ENCODE measurements at places on chromosomes 3 and 15.

- peak; percentile 82 for DNase-seq
Observed at GRCh38 chr3:69080233-69080920, at the start of gene UBA3. Gene UBA3, minus strand, starts transcription at chr3:69080365. Its CDS starts 12 bp downstream, at chr3:69080353.

GRCh38 chr3:169430707-169431404 lies 232.7 kb downstream of the MECOM start:
- DNase-seq: no peak

DNA sequence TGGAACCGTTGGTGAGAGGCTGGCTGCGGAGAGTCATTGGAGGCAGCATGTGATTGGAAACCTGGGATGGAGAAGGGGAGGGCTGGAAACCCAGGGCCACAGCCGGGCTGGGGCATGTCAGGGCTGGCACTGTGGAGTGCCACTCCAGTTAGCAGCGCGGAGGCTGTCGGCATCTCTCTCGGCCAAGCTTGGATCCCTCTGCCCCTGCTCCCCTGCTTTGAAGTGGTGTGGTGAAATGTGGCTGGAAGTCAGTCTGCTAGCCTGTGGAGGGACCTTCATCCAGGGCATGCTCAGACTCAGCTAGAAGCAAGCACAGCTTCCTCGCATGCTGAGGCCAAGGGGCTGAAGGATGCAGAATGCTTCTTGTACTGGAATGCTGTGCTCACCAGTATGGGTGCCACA lies 13.5 kb downstream of the SLCO3A1 start:
- DNase-seq: no peak

- DNase-seq: peak; percentile 34
Observed at GRCh38 chr3:72818092-72818773, 30.0 kb downstream of the SHQ1 start.

GRCh38 chr3:119969759-119970158 lies 124.5 kb downstream of the GSK3B start:
- no peak for DNase-seq

DNA sequence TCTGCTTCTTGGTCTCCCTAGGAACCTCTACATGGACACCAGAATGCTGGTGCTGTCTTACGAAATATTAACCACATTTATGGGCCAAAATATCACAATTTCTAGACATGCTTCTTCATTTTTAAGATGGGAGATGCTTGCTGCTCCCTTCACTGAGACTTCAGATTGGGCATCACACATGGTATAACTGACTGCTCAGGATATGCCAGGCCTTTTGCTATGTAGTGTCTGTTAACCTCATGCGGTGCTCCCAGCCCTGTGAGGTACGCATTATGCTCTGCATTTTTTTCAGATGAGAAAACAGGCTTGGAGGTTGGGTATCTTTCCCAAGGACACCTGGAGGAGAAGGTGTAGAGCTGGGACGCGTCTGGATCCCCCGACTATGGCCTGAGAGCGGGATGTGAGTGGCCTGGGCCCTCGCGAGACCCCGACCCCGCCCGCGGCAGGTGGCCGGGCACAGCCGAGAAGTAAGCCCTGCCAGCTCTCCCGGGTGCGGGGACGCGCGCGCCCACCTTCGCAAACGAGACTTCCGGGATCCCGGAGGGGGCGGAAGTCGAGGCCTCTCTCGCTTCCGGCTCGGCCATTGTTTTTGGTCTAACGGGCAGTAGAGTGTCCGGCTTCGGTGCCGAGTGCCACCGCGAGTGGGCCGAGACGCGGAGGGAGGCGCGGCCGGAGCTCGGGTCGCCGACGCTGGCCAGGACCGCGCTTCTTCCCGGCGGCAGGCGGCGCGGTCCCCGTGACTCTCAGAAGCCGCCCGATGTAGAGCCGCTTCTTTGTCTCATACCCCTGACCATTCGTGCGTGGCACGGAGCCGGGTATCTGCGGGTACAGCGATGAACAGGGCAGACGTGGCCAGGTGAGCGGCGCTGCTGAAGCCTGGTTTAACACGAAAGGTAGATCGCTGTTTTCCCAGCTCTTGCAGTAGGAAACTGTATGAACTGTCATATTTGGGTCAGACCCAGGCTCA lies at the start of gene ZKSCAN7:
TSS of gene ZKSCAN7 (plus strand) at position 568 of the 967 bp plus-strand sequence. CDS start 1,855 bp downstream, outside the sequence.
- DNase-seq: peak; percentile 44

DNA sequence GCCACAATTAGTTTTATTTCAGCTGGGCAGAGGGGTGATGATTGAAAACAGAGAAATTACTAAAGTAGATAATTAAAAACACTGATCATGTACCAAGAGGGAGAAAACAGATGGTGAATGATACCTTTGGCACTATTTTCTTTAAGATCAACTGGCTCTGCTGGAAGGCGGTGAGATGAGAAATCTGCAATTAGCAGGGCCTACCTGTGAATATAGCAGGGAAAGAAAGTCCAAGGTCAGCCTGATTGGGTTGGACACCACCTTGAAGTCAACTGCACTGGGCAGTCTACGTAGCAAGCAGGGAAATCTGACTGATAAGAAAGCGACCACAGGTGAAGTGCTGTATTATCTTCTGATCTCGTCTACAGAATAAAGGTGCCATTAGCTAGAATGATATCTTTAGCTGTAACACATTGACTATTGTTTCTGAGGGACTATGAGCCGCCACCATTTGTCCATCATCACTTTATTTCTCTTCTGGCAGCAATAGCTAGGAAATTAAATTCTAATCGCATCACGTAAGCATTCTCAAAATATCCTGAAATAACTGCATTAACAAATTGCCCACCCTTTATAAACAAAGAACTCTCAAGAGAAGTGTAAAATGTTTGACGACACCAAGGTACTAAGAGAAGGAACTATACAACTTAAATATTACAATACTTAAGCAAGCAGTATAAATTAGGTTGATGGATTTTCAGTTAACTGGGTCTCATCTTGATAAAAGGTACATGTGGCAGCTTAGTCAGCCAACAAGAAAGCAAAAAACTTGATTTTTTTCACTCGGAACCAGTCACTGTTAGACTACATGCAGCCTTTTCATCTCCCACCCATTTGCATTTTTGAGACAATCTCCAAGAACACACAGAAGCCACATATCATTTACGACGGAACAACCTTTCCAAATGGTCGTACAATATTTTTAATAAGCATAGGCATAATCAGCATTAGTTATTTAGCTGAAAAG lies 1.3 kb downstream of the NEDD4 start:
- DNase-seq: no peak

DNA sequence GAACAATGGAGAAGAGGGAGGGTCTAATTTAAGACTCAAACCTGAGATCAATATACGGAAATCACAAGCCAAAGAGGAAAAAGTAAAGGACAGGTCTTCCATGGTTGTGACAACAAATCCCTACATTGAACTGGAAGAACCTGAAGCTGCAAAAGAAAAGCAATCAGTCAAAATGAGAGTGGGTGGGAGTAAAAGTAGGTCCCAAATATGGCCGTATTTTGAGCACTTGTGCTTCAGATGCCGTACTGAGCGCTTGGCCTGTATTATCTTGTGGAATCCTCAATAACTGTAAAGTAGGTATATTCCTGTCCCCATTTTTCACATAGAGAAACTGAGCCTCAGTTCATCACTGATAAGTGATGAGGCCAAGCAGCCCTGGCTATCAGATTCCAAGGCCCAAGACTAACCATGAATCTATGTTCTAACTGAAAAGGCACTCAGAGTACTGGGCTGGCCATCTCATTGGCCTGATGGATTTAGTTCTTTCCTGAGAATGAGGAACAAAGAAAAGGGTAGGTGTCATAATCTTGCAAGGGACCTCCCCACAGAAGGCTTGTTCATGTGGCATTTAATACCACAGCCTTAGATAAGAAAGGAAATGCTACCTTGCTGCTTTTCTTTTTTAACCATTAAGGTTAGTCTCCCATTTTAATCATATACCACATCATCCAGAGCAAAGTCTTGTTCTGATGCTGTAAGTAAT lies 52.5 kb downstream of the LRRN1 start:
- DNase-seq: no peak
